ENCODE measurements at places on chromosomes 2 and 18.

DNA sequence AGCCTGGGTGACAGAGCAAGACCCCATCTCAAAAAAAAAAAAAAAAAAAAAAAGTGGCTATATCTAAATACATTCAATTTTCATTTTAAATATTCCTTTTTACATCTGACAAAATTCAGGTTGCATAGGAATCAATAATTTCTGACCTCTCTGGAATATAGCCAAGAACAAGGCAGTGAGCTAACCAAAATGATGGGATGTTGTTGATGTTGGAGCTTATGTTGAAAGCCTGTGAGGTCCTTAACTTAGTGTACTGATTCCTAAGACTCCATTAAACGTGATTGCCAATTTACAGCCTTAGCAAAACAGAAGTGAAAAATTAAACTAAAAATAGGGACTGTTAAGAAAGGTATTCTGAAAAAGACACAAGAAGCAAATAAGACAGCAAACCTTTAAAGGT is 109.6 kb downstream of the MEP1B start:
- no peak for DNase-seq

GRCh38 chr18:28003451-28003850 is 173.5 kb downstream of the CDH2 start:
- peak; percentile 24 for DNase-seq

- DNase-seq: no peak
Observed at GRCh38 chr2:240500561-240501423, 57.0 kb downstream of the ANKMY1 start.

GRCh38 chr18:32301976-32302743 is 112.3 kb downstream of the MEP1B start:
- DNase-seq: no peak

- no peak for DNase-seq
Observed at GRCh38 chr18:39380866-39381265, 1815.3 kb upstream of the CELF4 start.

- DNase-seq: no peak
Observed at GRCh38 chr2:130828461-130828860, 8.3 kb upstream of the ARHGEF4 start.

DNA sequence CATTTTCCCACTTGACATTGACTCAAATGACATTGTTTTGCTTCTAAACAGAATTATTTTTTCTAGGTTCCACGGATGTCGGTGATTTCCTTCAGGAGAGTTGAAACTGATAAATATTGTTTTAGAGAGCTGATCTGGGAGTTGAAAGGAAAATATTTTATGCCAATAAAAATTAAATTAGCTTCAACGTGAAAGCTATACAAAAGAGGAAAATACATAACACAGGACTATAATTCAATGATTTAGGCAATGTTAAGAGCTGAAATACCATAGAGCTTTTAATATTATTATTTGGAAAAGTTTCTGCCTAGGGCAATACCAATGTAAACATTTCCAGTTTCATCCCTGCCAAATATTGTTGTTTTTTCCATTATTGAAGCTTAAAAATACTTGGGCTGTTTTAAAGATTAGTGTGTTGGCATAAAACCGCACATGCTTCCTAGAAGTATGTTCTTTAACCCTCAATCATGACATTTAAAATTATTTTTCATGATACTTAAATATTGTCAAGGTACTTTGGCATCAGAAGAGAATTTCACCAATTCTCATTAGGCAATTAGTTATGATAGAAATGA is 18.6 kb upstream of the PDE1A start:
- DNase-seq: no peak

GRCh38 chr2:172513524-172513900 is 42.4 kb upstream of the PDK1 start:
- no peak for DNase-seq

DNA sequence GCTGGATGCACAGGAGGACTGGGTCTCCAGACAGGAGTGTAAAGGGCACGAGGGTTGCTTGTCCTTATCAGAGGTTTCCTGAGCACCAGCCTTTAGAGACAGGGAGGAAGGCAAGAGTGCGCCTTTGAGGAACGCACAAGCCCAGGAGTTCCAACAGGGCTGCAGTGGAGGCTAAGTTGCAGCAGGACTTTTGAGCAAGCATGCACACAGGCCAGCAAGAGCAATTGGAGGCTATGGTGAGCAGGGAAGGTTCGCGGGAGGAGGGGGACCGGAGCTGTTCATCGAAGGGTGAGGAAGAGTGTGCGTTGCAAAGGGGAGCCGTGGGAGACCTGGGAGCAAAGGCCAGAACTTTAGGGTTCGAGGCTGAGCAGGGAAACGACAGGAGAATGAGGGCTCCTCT is 2.2 kb upstream of the ATOH8 start:
- no peak for DNase-seq

GRCh38 chr2:177670791-177671535 is 278.4 kb downstream of the AGPS start:
- DNase-seq: no peak

DNA sequence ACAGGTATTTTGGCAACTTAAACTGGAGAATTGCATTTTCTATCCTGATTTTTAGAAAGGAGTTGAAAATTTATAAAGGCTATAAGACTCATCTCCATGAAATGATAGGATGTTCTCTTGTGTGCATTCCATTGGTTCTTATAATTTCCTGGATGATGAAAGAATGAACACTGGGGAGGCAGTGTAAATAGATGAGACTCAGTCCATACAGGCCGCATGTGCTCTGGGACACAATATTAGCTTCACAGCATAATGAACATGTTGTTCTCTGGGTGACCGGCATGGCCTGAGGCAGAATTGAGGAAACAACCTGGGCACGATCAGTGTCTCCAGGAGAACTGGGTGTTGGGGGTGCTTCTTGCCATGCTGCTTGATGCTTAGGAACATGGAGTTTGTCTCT is 38.8 kb downstream of the AOX1 start:
- DNase-seq: no peak

DNA sequence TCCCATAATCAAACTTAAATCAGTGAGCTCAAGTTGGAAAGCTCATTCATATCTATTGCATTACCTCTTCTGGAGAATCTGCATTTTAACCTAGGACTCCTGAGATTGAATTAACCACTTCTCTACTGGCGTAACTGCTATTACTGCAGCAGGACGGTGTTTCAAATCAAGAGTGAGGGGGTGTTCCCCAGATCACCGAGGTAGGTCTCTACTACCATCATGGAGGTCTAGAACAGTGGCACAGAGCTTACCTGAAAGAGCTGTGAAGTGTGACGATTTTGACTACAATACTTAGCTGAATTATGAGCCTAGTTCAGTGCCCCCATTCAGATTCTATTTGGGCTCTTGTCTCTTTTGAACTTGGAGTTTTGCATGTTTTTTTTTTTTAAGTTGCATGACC is 119.5 kb downstream of the POLE4 start:
- no peak for DNase-seq

DNA sequence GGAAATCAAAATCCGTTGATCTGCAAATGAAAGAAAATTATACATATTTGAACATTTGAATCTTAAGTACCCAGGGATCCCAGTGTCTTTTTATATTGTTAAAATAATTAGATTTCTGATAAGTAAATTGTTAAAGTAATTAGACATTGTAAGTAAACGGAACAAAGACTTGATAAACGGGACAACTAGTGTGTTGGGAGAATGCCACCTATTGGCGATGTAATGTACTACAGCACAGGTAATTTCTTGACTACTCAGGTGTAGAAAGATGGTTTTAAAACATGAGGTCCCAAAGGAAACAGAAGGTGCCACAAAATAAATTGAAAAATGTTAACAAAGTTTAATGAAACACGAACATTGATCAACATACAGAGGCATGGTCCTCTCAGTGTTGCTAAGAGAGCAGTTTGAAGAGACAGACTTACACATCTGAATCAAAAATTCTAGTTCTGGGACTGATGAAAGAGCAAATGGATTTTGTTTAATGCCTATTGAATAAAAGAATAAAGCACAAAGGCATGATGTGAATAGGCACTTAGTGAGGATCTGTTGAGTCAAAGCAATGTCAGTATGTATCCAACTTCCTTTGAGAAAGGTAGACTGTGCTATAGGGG is 103.4 kb upstream of the RASGRP3 start:
- peak; percentile 28 for DNase-seq

DNA sequence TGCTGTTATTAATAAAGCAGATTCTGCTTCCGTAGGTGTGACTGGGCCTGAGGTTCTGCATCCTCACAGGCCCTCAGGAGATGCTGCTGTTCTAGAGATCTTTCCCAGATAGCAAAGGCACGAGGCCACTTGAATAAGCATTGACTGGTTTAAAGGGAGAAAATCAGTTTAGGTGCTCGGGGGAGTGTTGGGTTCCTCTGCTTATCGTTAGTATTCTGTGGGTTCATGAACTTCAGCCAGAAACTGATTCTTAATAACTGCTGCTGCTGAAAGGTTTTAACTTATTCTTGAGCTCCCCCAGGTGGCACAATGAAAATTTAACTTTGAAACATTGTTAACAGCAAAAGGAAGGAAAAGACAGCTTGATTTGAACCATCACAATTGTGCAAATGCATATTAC is 56.9 kb downstream of the ITGA6 start:
- DNase-seq: no peak

DNA sequence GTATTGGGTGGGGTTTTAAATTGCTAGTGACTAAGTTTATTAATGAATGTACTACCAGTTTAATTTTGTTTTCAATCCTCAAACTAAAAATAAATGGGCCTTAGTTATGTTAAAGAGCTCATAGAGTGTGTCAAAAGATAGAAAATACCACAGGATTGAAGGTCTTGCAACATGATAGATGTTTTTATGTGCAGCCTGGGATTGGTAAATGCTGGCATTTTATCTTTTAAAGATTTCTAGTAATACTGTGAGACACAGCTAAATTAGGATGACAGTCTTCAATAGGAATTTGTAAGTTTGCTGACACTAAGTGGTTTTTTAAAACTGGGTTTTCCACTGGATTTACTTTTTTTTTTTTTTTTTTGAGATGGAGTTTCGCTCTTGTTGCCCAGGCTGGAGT is 122.3 kb downstream of the HAUS1 start:
- no peak for DNase-seq

Measured in cerebellum (tissue), 4 donors.